ENCODE measurements at places on chromosomes 3 and 15. TPM values are rescaled to one million over a fixed set of nuclear protein-coding genes. Genes with fewer than 3 reads are reported as not detected.

GRCh38 chr15:58842713-58843396 is 71.8 kb downstream of the MINDY2 start:
- DNase-seq = no peak

Gene EPHA3
- polyA plus RNA-seq = not detected

Gene RETNLB
- polyA plus RNA-seq = not detected

Gene SOX14
- not detected for polyA plus RNA-seq

Gene FAM219B
- 17.1 TPM for polyA plus RNA-seq

Gene BCHE
- polyA plus RNA-seq = not detected

Data from CD14-positive monocyte (primary cell).